ENCODE measurements at places on chromosomes 3 and 15.

DNA sequence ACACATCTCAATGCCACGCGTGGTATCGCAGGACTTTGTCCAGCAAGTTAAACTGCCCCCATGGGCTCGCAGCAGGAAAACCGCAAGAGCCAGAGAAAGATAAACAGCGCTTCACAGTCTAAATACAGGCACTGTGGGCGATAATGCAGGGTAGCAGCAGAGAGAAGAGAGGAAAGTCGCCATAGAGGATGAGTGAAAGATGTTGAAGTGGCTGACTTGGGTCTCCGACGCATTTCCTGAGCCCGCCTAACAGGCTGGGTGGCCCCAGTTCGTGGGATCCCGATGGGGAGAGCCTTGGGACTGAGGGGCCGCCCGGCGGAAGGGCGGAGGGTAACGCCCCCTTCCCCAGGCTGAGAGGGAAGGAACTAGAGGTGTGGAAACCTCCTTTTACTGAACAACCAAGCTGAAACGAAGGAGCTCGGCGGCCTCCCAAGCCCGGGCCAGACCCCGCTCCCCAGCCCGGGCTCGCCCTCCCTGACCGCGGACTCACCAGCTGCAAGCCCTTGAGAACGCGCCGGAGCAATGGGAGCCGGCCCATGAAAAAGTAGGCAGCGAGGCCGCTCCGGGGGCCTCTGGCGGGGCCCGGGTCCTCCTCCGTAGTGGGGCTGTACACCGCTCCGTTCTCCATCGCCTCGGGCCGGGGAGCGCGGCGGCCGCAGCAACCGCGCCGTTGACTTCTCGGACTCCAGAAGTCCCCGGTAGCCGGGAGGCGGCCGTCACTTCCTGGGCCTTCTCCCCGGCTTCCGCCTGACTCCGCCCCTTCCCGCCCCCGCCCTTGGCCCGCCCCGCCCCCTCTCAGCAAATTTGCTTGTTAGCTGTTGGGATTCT, at the start of gene CMTM6:
CMTM6 (minus strand) TSS at position 735 of the 828 bp plus-strand sequence; CDS start at position 628, 107 bp downstream.
- DNase-seq: no peak

DNA sequence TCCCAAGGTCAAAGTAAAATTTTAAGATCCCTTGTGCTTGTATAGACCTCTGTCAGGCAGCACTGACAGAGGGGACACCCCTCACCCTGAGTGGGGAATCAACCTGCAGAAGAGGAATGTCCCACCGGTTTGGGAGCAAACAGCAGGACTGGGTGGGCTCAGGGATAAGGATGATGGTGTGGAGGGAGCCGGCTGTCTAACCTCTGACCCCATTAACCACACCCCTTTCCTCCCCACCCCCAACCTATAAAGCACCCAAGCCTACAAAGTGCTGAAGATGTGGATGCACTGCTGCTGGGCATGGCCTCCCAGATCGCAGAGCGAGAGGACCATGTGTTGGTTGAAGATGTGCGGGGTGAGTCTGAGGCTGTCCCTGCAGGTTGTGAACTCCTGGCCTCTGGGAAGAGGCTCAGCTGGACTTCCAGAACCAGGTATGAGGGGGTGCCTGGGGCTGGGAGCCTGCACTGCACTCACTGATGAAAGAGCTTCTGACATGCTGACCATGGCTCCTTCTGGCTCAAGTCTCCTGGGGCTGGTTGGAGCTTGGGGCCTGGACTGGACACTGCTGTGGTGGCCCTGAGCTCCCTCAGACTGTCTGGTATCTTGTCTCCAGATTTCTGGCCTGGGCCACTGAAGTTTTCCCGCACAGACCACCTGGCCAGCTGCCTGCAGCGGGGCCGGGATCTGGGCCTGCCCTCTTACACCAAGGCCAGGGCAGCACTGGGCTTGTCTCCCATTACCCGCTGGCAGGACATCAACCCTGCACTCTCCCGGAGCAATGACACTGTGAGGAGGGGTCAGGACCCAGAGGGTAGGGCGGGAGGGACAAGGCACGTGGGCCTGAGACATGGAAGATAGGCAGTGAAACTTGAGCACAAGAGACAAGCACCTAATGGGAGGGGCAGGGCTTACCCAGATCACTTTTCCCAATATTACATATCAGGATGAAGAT, 9.3 kb downstream of the DUOX1 start:
- DNase-seq: no peak

DNA sequence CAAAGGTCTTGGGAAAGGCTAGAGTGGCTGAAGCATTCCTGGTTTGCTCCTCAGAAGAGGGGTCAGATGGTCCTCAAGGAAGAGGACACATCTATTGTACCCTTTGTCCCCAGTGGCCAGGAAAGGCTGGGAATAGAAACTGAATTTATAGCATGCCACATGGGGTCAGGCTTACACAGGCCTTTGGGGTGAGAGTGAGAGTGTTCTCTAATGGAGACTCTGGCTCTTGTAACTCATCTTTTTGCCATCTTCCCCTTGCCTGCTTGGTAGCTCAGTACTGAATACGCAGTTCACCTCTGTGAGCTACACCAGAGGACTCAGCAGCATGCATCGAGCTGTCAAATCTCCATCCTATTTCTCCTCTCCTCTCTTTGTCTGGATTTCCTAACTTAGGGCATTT, 87.5 kb downstream of the ATP2B2 start:
- DNase-seq: no peak

- no peak for DNase-seq
Observed at GRCh38 chr3:174951034-174951433, 91.9 kb downstream of the NAALADL2 start.

DNA sequence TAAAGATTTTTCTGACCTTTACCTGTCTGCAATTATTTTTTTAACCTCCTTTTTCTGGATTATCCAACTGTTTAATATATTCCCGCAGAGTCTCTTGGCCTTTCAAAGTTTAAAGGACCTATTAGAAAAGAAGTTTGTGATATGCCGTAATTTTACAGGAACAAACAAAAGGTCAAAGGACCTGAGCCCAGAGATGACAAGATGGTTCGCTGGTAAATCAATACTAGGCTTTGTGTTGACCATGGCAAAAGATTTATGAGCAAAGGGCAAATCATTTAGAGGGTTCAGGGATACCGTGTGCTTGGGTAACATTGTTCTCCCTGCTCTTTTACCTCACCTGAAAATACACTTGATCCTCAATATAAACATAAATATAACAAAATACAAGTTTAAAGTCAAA, 923.5 kb downstream of the ROBO1 start:
- DNase-seq: no peak

GRCh38 chr15:90300988-90301706, 35.7 kb downstream of the NGRN start:
- peak; percentile 20 for DNase-seq

Data from cerebellar nuclear complex (tissue), 1 donor.